ENCODE measurements at places on chromosomes 5 and 9.

GRCh38 chr5:62732677-62733121 is 154.1 kb downstream of the LRRC70 start:
- no peak for DNase-seq

GRCh38 chr9:95383185-95383676 is 65.7 kb upstream of the FANCC start:
- no peak for DNase-seq

DNA sequence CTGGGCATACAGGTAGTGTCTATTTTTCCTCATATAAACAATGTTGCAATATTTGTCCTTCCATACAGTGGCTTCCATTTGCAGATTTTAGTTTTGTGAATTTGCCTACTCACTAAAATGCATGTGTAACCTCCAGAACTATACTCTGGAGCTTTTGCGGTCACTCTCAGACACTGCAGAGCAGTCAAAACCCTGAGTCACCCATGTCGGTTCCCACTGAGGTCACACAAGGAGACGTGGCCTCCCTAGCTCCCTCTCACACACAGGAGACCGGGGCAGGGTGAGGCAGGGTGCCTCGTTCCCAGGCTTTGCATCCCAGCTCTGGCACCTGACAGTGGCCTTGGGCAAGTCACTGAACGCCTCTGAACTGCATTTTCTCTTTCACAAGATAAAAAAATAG is 55.5 kb upstream of the ZNF354A start:
- DNase-seq: no peak

DNA sequence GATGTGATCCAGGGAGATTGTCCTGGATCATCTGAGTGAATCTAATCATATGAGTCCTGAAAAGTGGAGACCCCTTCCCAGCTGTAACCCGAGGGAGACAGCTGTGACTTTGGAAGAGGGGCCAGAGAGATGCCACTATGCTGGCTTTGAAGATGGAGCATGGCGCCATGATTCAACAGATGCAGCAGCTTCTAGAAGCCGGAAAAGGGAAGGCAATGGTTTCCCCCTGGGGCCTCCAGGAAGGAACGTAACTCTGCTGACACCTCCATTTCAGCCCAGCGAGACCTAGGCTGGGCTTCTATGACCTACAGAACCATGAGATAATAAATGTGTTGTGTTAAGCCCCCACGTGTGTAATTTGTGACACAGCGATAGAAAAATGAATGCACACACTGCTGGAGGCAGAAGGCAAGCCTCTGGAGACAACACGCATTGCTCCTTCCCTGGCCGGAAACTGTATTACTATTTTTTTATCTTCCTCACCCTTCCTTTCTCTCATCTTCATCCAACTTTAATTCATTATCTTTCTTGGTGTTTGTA is 16.6 kb upstream of the SARDH start:
- no peak for DNase-seq

DNA sequence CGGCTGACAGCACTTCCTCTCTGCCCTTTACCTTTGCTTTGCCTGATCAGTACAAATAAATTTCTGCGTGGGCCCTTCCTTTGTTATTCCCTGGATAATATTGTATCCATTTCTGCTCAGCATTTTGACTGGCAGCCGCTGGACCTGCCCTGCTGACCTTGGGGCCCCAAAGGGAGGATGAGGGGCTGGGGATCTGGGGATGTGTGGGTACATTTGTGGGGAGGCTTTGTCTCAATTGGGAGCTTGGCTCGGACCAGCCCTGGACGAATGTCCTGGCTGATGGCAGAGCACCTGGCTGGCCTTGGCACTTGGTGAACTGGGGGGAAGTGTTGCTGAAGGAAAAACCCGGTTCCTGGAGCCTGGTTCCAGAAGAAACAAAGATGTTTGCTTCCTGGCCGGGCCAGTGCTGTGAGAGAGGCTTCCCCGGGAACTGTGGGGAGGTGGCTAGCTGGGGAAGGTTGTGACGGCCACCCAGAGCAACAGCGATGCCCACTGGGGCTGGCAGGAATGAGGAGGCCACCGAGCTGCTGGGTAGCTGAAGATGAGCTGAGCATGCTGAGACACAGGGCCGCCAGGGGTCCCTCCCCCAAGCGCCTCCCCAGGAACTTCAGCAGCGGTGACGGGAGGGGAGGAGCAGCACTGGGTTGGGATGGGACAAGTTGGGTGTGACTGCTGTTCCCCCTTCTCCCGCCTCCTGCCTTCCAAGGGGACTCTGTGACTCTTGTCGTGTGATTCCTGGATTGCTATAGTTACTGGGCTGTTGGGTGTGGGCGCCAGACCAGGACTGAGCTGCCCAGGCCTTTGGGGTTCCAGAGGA is 8.4 kb downstream of the LMX1B start:
- DNase-seq: no peak

DNA sequence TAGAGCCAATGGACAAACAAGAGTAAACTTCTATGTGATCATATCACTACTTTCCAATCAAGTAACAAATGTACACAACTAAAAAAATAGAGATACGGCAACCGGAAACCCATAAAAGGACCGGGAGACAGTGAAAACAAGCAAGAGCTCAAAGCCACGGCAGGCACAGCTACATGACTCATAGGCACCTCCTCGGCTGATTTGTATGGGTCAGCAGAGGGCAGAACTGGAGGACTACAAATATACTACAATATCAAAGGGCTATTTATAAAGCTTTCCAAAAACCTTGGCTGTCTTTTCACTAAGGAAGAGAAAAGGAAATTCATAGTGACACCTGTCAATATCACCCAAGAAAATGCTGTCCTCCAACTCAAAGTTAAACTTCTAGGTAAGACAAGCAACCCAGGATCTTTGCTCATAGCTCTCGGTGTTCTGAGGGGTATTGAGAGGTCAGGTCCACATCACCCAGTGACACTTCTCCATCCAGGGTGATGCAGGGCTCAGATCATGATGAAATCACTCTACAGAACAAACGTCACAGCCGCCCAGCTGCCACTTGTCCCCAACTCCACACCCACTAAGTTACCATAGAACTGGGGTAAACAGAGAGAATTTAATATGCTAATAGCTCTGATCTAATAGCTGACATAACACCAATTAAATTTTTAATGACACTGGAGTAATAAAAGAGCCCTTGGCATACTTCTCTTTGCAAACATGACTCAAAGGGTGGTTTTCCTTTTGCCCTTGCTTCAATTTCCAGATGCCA is 41.3 kb downstream of the PFDN1 start:
- DNase-seq: peak; percentile 46

Measured in activated CD4-positive, alpha-beta T cell treated with anti-CD3 and anti-CD28 coated beads, Interleukin-2, amount 50 U/mL, for 16 hours (primary cell).